ENCODE measurements at places on chromosomes 2 and 18. TPM values are rescaled to one million over a fixed set of nuclear protein-coding genes. Genes with fewer than 3 reads are reported as not detected.

- DNase-seq, result no peak
Observed at GRCh38 chr2:28522481-28522880, 26.6 kb downstream of the PLB1 start.

GRCh38 chr2:215705771-215706361 is 270.0 kb upstream of the FN1 start:
- peak; percentile 84 for DNase-seq

The C2orf66 gene
- total RNA-seq, result 0.16 TPM

The HOXD1 gene
- total RNA-seq, result 1.9 TPM

- no peak for DNase-seq
Observed at GRCh38 chr2:79977792-79978191, 326.8 kb downstream of the LRRTM1 start.

DNA sequence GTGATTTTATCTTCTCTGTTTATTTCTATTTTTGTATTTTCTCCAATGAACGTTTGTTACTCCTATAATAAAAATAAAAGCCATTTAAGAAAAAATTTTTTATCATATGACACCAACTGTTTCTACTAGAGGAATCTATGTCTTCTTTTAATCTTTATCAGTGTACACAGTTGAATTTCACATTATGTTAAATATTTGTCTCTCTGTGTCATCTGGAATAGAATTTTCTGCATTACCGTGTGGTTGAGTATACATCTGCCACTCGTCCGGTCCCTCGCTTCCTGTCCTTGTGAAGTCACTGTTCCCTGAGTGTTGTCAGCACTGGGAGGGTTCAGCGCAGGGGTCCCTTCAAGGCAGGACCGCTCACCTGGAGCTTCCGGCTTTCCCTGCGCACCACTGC is 99.2 kb downstream of the LDLRAD4 start:
- no peak for DNase-seq

DNA sequence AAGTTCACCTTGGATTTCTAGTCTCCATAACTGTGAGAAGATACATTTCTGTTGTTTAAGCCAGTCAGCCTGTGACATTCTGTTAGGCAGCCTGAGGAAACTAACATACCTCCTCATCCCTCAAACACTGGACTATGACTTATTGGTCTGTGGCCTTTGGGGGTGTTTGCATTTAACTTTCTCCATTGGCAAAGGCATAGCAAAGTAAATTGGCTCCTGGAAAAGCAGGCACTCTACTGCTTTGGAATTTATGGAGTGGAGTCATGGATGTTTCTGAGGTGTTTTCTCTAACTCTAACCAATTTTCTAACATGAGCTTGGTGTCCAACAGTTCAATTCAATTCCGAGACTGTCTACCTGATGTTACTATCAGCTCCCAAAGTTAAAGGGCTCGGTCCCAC is 48.9 kb upstream of the CTLA4 start:
- no peak for DNase-seq

The CACNB4 gene
- 6.8 TPM for total RNA-seq

The EFEMP1 gene
- 346 TPM for total RNA-seq

DNA sequence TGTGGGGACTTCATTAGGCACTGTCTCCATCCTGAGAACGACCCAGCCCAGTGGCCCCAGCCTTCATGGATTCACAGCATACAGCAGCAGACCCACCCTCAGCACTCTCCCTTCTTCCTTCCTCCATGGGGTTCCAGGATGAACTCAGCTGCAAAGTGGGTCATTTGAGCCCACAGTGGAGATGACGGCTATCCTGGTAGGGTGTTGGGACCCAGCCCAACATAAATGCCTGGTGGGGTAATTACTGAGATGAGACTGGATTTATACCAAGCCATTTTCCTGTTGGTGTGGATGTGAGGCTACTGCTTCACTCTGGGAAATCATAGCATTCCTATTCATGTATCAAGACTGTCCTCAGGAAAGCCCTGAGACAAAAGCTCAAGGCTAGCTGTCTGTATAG is 536.7 kb upstream of the TNP1 start:
- no peak for DNase-seq

- DNase-seq, result no peak
Observed at GRCh38 chr2:180495606-180496005, 484.8 kb upstream of the UBE2E3 start.

DNA sequence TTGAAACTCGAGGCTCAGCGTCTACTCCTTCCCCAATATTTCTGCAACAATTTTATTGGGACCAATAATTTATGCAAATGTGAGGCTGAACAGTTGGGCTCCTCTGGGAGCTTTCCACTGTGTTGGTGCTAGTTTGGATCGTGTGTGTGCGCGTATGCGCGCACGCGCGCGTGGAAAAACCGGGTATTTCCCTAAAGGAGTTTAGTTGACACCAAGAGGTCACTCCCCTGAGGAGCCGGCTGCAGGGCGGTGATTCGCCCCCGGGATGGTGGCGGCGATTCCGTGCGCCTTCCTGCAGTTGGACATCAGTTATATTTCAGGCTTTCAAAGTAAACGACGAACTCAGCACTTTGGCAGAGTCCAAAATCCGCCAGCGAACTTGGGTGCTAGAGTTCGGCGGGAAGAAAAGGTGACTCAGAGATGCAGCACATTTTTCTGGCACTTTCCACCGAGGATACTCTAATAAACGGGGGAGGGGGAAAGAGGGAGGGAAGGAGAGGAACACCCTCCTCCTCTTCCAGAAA is 186.5 kb upstream of the FANCL start:
- peak; percentile 38 for DNase-seq

The ACMSD gene
- not detected for total RNA-seq

The ITGA4 gene
- total RNA-seq, result 23.5 TPM

The TRIM43 gene
- not detected for total RNA-seq

- DNase-seq, result no peak
Observed at GRCh38 chr2:141611176-141611571, 519.6 kb downstream of the LRP1B start.

- DNase-seq, result no peak
Observed at GRCh38 chr2:42339191-42339912, 21.7 kb downstream of the COX7A2L start.

- no peak for DNase-seq
Observed at GRCh38 chr2:127381762-127382161, 6.0 kb downstream of the MAP3K2 start.

The SIX2 gene
- 0.29 TPM for total RNA-seq

- DNase-seq, result no peak
Observed at GRCh38 chr2:238652053-238652770, 195.7 kb upstream of the TWIST2 start.

GRCh38 chr2:44751754-44752479 is 189.6 kb upstream of the SIX3 start:
- DNase-seq, result no peak

DNA sequence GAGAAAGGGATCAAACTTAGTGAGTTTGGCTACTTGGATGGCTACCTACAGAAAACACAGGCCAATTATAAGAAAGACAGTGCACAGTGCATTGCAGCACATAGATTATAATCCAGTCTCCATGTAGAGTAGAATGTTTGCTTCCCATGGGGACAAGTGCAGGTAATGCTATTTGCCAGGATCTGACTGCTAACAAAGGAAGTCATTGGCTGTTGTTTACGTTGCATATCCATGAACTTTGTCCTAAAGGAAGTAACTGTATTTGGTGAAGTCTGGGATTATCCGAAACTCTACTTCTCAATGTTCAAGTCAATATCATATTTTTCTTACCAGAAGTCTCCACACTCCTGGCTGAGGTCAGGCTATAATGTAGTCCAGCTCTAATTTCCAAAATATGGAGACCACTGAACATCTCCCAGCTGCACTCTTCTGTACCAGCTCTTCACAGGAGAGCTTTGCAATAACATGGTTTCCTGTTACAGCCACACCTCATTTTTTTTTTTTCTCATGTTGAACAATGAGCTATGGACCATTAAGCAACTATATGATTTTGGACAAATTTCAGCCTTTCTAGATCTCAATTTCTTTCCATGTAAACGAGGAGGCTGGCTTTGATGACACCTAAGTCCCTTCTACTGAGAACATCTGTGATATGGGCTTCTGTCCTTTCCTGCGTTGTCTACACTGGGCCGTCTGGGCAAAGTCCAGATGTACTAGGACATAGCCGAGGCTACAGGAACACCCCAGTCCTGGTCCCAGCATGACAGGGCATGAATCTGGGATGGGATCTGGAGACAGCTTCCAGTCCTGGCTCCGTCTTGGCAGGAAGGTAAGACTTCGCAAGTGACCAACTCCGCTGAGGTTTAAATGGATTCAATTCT is 154.8 kb downstream of the LAMA1 start:
- DNase-seq, result no peak

DNA sequence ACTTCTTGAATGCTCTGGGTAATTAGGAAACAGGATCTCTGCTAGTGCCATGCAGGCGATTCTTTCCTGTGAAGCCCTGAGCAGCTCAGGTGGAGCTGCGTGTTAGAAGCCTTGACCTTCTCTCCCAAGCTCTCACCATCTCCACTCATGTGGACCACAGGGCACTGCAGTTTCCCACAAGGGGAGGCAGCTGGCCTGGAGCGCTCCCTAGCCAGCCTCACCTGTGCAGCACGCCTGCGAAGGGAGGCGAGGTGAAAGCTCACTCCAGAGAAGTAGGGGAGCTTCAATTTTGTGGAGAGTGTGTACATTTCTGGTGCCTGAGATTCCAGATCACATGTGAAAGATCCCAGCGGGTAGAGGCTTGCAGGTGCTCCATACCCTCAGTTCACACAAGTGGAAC is 11.1 kb upstream of the HES6 start:
- DNase-seq, result no peak

DNA sequence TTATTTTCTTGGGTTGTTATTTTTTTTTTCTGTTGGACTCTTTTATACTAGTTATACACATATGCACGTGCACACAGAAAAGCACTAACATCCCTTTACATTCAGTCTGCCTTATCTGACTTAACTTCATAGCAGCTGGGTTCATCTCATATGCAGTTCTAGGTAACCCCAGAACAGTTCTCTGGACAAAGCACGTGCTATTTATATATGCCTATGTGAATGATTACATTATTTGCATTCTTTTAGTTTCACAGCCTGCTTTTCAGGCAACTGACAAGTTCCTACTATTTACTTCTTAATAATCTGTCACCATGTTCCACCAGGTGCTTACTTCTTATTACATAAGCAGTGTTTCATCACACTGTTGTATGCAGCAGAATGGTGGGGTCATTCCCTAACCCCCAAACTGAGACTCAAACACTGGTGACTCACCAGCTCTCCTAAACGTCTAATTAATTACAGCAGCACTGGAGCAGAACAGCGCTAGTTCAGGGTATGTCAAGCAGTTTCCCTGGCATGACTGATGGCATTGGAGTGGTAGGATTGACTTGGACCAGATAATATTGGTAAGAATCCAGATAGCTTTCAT is 372.8 kb downstream of the CLIP4 start:
- no peak for DNase-seq

The EFR3B gene
- 9.2 TPM for total RNA-seq

- no peak for DNase-seq
Observed at GRCh38 chr2:76965772-76966171, 556.4 kb downstream of the LRRTM4 start.

The PARD6G gene
- 6.9 TPM for total RNA-seq

The ALK gene
- 0.65 TPM for total RNA-seq

DNA sequence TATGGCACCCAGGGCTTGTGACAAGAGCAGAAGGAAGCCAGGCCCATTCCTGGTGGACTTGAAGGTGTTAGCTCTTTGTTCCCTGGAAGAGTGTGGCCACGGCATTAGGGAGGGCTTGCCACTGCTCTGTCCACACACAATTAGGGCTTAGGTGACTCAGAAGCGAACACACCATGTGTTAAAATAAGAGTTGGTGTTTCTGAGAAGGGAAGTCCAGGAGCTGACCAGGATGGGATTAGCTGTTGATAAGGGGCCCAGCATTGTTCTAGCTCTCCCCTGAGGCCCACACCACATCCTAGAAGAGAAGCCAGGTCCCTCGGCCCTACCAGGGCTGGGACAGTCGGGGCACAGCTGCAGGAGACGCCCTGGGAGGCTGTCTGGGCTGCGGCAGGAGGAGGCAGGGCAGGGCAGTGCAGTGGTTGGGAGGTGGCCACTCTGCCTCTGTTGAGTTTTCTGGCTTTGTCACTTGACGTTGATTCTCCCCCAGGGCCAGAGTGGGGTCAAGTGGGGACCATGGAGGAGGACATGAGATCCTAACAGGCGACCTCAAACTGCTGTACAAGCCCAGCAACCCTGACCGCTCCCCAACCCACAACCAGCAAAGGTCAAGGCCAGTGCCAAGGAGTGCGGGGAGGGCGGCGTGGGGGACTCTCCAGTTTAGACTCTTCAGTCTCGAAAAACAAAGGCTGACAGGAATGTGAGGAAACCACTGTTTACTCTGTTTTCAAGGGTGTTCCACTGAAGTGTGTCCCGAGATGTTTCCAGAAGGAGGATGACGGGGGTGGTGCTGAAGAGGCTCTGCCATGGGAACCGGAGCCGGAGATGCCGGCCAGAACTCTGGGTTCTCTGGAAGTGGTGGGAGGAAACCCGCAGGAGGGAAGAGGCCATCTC is 16.8 kb downstream of the GNLY start:
- DNase-seq, result peak; percentile 38

GRCh38 chr2:28355521-28356094 is 37.0 kb upstream of the FOSL2 start:
- DNase-seq, result peak; percentile 32

- DNase-seq, result peak; percentile 81
Observed at GRCh38 chr18:80246445-80247392, 595 bp downstream of the PARD6G start.

GRCh38 chr2:214050731-214051130 is 360.1 kb upstream of the VWC2L start:
- DNase-seq, result no peak
